ENCODE measurements at places on chromosomes 5 and 9.
A peak's percentile ranks its signal among the peaks of the same experiment; 100 is the strongest.

DNA sequence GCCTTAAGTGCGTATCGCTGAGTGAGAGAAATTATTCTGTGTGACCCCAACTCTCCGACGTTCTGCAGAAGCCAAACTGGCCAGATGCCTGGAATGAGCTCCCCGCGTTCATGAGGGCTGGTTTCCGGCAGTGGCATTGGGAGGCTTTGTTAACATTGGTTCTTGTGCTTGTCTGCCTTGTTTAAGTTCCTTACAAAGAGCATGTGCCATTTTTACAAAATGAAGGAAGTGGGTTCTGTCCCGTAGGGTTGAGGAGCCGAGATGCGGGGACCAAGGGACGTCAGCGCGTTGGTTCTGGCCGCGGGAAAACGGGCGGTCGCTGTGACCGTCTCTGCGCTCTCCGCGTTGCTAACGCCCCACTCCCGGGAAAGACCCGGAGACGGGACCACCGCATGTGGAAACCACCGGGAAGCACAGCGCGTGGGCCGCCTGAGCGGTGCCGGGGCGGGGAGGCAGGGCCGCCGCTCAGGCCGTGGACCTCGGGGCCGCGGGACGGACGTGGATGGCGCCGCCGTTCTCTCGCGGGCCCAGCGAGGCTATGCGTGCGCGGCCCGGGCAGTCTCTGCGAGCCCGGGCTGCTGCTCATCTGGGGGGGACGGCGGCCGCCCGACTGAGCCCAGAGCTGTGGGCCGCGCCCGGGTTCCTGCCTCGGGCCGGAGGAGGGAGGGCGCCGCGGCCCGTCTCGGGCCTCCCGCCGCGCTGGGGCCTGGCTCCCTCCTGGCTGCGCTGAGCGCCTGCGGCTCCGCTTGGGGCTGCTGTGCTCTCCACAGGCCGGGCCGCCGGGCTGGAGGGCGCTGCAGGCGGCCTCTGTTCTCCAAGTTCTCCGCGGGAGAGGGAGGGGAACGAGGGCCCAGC, 13.4 kb downstream of the RABL6 start:
- no peak for ATAC-seq

- no peak for ATAC-seq
Measured at GRCh38 chr5:88051148-88051547, 217.5 kb downstream of the TMEM161B start.

DNA sequence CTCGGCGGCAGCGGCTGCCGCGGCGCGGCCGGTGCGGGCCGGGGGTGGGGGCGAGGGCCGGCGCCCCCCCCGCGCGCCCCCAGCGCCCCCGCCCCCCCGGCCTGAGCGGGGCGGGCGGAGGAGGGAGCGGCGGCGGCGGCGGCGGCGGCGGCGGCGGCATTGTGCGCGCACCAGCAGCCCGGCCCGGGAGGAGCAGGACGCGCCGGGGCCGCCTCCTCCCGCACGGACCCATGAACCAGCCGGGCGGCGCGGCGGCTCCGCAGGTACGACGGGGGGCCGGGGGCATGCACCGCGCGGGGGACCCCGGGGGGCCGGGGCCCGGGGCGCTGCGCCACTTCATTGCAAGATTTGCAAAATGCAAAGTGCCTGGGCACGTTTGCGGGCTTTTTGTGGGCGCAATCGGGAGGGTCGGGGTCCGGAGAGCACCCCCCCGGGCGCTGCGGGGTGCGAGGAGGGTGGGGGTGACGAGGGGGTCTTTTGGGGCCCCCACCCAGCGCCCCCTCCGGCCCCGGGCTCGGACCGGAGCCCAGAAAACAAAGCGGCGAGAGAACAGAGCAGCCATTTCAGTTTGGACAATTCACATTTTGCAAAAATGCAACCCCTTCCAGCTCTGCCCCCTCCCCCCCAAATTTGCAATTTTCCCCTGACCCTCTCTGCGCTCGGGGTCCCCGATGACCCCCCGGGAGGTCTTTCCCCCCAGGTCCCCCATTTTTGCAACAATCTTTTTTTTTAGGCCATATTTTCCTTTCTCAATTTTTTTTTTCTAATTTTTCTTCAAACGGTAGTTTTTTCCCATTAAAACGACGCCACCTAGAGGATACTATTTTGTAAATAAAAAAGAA, at the start of gene ZNF618:
TSS of gene ZNF618 (plus strand) at position 159 of the 842 bp plus-strand sequence. CDS start at position 231, 72 bp downstream.
- ATAC-seq: peak; percentile 73

DNA sequence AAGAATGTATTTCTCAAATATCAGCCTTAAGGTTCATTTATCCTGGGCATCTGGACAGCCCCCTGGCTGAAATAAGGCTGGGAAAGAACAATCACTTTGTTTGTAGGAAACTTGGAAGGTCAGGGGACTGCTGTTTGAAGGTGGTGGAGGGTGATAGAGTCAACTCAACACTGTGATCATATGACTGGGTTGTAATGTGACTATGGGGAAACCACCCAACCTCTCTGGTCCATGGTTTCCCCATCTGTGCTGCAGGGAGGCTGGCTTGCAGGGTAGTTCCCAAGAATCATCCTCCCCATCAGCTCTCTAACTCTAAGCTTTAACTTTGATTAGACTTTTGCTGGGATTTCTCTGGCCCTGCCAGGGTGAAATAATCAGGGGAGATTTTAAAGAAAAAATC, 10.0 kb downstream of the INSYN2B start:
- peak; percentile 61 for ATAC-seq

GRCh38 chr9:126671381-126671831, 57.7 kb downstream of the LMX1B start:
- no peak for ATAC-seq

GRCh38 chr9:76441551-76442322, 17.2 kb upstream of the GCNT1 start:
- ATAC-seq: peak; percentile 77

DNA sequence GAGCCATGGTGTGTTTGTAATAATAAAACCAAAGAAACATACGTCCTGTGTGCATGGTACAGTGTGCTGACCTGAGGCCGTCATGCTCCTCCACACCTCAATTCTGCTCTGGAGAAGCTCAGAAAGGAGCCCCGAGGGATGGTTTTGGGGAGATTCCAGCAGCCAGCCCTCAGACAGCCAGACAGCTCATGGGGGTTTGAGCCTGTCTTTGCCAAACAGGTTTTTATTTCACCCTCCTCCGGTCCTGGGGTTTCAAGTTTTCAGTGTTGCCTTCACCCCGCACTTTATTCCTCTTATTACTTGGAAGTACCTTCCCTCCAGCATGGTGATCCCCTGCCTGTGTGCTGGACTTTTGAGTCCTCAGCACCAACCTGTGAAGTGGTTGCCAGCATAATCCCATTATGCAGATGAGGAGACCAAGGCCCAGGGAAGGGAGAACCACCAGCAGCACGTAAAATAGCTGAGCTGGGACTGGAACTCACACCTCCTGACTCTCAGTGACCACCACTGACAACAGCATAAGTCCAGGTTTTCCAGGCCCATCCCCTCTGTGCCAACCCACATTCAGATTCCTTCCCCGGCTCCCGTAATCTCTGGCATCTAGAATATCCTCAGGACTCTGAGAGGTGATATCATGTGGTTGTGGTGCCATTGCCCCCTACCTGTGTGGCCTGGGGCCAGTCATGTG, 35.1 kb downstream of the TGFBI start:
- no peak for ATAC-seq

DNA sequence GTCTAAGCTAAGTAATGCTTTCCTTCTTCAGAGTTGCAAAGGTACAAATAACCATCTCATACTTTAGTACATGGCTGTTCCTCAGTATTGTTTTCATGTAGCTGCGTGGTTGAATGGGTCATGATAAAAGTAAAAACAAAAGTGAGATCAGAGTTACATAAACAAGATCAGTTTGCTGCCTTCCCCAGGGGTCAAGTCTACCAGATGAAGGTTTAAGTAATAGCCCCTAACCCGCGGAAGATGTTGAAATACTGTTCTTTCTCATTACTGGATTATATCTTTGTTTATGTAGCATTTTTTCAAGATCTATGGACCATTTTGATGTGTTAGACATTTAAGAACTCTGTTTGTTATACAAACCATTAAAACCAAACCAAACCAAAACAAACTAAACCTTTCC, 34.1 kb upstream of the ARRDC3 start:
- no peak for ATAC-seq

- no peak for ATAC-seq
Measured at GRCh38 chr9:103615994-103616393, 478.1 kb upstream of the SMC2 start.

GRCh38 chr9:131824155-131824594, 84.3 kb upstream of the RAPGEF1 start:
- ATAC-seq: peak; percentile 7

DNA sequence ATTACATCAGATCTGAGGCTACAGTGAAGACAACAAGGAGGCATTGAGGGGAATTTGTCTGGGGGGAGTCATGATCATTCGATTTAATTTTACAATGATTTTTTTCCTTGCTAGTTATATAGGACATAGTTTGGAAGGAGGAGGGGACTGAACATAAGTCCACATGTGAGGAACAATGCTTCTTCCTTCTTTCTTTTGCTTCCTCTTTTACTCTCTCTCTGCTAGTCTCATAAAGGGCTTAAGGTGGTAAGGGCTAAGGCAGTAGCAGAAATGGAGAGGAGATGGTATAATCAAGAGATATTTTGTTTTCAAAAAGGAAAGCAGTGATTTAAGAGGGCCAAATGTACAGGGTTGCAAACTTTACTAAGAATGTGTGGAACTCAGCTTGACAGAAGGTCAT, 64.3 kb downstream of the GRIN3A start:
- peak; percentile 41 for ATAC-seq

DNA sequence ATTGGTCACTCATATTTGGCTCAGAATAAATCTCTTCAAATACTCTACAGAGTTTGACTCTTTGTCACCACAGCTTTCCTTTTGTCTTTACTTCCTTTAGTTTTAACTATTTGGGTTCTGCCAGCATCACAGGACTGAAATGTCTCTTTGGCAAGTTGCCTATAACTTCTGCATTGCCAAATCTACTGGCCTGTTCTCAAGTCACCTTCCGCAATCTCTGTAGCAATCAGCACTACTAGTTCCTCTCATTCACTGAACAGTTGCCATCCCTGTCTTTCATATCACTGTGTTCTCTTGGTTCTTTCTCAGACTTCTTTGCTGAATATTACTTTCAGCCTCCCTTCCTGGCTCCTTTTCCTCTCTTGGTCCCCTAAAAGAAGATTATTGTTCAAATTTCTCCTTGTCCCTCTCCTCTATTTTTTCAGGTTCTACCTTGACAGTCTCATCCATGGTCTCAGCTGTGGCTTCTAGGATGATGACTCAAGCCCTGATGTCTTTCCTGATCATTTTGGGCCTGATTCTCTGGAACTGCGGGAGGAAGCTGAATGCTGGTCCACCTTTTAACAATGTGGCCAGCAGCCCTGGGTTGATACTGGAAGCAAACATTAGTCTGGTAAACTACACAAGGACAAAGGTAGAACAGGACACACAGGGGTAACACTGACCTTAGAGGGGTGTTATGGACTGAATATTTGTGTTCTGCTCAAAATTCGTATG, 44.0 kb upstream of the LIFR start:
- no peak for ATAC-seq

- ATAC-seq: no peak
Measured at GRCh38 chr5:151139015-151139414, 18.6 kb downstream of the ANXA6 start.

GRCh38 chr5:1494780-1495524, 28.8 kb downstream of the LPCAT1 start:
- peak; percentile 79 for ATAC-seq

- ATAC-seq: no peak
Measured at GRCh38 chr5:64519263-64519662, 13.4 kb downstream of the RGS7BP start.

- ATAC-seq: no peak
Measured at GRCh38 chr9:73149371-73150067, 2.1 kb upstream of the ANXA1 start.

DNA sequence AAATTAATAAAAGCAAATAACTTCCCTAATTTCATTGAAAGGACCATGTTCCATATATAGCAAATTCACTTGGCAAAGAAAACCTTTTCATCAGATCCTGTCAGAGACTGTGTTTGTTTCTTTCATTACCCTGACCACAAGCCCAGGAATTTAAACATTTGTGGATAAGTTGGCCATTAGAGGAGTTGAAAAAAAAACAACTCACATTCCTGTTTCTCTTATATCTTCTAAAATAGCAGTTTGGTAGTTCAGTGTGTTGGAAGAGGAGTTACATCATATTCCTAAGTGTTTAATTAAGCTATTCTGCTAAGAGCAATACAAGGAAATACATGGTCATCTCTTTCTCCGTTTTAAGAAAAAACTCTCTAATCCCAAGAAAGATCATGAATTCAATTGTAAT, 505.6 kb downstream of the TLE1 start:
- ATAC-seq: no peak

DNA sequence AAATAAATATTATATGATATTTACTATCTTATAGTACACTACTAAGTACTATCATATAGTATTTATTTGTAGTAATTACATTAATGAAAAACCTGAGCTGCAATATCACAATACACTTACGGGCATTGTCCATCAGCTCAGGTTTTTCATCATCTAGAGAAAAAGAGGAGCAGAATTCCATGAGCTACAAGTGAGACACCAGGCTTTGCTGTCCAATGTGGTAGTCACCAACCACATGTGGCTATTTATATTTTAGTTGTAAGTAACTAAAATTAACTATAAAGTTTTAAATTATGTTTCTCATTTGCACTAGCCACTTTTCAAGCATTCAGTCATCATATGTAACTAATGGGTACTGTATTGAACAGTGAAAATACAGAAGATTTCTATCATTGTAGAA, 13.8 kb upstream of the NRG2 start:
- ATAC-seq: no peak

- ATAC-seq: no peak
Measured at GRCh38 chr9:88488166-88488565, 46.8 kb upstream of the NXNL2 start.

DNA sequence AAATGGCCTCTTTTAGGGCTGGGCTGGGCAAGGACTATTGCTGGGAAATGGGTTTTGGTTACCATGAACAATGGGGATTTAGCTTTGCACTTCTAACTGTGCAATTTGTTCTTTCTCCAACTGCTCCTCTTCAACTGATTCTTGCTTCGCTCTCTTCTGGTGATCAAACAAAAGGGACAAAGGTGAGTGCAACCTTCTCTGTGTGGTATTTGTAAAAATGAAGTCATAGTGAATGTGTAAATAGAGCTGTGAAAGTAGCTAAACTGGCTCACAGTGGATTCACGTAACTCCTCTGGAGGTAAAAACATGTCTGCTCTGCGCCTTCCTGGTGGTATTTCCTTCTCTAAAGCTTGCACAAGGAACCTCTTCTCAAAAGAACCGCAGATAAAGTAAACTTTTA, 20.9 kb upstream of the SPINK14 start:
- ATAC-seq: no peak

- ATAC-seq: no peak
Measured at GRCh38 chr5:17143335-17143734, 74.1 kb upstream of the BASP1 start.
